ENCODE measurements at places on chromosomes 12 and 14.

GRCh38 chr12:90618586-90618985 lies 336.4 kb downstream of the CCER1 start:
- DNase-seq: no peak

DNA sequence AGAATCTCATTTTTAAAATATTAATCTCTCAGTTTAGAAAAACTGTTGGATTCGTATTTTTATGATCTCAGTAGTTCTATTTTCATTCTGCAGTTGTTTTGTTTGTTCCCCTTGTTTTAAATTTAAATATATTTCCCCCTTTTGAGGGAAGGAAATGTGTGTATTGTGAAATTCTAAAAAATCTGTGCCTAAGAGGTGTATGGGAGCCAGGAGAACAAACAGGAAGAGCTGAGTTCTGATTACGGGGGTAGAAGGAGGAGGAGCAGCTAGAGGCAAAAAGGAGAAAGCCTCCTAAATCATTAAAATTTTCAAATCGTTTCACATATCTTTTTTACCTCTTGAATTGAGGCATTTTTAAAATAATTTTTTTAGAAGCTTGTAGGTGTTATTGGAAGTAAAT lies 2.3 kb downstream of the RDH12 start:
- DNase-seq: no peak

DNA sequence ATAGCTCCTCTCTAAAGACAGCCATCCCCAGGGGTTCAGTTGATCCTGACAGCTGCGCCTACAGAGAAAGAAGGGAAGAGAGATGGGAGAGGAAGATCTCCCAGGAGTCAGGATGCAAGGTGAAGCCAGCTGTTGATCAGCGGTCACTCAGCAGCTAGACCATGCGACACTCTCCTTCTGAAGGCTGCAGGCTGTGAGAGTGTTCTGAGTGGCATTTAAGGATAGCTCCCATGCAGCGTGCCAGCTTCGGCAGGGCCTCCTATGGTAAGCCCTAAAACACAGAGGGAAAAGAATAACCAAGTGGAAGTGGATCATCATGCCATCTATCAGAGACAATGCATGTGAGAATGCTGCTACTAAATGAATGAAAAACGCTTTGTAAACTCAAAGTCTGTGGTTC lies 197.9 kb upstream of the NUDT4 start:
- DNase-seq: no peak

DNA sequence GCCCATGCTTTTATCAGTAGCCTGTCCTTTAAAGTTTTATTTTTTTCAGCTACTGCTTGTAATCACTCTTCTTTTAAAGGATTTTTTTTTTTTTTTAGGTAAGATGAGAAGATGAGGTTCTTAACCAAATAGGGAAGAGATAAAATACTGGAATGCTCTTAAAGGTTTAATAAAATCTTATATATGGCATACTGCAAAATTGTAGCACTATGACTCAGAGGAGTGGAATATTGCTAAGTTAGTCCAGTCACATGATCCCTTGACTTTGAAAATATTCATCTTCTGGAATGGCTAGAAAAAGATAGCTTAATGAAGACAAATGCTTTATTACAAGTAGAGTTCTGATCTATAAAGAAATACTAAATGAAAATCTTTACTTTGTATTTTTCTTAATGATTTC lies 116.6 kb downstream of the NAV3 start:
- no peak for DNase-seq

GRCh38 chr14:58354808-58355207 lies 40.9 kb upstream of the TOMM20L start:
- no peak for DNase-seq

DNA sequence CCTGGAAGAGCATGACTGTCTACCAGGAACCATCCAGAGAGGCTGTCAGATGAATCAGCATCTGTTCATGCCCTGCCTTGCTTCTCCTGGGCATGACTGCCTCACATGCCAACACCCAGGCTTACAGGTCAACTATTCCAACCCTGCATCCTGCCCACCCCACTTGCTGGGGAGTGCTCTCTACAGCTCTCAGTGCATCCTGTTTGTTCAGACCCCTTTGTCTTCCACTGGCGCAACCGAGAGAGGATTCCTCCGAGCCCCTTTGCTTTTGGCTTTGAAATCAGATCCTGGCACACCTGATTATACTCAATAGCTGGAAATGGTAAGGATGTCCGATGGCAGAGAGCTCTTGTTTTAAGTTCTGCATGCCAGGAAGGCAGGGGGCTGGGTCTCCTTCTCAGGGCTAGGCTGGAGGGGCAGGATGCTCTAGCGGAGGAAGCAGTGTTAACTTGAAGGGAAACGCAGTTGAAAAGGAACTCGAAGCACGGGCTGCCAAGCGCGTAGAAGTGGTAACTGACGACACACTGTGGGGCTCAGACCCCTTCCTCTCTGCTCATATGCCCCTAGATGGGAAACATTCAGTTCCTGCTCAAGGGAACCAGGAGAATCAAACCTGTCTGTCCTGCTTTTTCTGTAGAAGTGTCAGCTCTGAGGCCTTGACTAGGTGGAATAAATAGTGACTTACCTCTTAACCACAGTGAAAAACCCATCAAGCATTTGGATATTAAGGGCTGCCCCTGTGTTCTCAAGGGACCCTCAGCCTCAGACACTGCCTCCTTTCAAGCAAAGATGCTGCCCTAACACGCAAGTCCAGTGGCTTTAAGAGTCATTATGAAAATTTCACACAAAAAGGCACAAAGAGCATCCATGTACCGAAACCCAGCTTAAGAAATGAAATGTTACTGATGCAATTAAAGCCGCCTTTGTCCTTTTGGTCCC lies 297.5 kb downstream of the ZFP36L1 start:
- DNase-seq: no peak

GRCh38 chr12:126369487-126370463 lies 1304.5 kb downstream of the AACS start:
- no peak for DNase-seq

- no peak for DNase-seq
Observed at GRCh38 chr14:99173506-99173905, 98.5 kb downstream of the BCL11B start.

GRCh38 chr14:23115039-23115731 lies 3.9 kb downstream of the CEBPE start:
- no peak for DNase-seq

GRCh38 chr12:121454921-121455320 lies 55.0 kb downstream of the RNF34 start:
- no peak for DNase-seq

DNA sequence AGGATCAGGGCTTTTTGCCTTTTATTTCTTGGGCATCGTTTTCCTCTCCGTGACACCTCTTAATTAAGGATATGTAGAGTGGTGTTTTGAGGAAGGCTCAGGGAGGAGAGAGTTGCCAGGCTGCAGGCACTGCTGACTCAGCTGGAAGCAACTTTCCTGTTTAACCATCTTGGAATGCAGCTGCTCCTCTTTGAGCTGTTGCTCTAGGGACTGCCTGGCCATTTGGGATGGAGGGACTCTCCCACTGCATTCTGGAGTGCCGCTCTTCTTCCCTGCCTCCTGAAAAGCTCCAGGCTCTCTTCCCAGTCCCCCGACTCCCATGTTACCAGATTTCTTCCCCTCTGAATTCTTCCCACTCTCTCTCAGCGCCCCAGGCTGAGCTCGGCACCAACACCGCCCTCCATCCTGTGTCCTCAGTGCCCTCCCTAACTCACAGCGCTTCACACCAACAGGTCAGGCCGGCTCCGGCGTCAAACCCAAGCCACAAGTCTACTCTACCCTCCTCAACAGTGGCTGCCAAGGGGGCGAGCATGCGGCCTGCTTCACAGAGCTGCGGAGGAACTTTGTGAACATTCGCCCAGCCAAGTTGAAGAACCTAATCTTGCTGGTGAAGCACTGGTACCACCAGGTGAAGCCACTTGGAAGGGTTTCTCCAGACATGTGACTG lies 5.9 kb downstream of the OAS3 start:
- no peak for DNase-seq

DNA sequence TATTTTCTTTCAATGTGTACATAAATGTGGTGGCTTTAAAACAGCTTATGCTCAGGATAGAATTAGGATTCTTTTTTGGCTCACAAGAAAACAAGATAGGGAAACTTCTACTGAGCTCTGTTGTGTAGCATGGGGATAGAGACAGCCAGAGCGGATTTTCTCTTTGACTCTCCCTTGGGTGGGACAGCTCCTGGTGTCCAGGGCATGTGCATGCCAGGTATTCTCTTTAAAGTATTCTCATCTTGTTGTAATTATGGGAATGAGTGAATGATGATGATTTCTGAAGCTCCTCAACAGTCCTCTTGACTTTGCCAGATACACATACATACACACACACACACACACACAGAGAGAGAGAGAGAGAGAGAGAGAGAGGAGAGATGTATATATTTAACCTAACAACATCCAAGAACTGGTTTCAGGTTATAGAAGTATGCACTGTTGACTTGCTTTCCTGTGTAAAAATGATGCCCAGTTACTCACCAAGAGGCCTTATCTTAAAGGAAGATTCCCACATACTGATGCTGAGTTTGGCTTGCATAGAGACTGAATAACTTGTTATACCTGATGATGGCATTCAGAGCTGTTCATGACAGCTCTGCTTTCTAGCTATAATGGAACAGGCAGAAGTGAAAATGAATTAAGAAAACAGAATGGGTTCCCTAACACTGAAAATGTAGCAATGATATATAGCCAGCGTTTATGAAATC lies 387.5 kb downstream of the EGLN3 start:
- DNase-seq: no peak

DNA sequence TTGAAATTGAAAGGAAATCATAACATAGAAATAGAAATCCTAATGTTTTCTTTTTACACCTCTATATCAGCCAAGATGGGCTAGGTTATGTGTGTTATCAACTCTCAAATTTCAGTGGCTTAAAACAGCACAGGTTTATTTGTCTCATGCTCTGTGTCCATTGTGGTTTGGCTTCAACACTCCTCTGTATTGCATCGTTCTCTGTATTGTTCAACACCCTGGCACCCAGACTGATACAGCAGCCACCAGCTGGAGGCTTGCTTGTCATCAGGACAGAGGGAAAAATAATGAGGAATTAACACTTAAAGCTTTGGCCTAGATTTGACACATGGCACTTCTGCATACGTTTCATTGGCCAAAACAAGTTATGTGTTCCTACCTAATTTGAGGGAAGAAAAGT lies 234.2 kb upstream of the ARHGAP5 start:
- DNase-seq: no peak

GRCh38 chr12:71970031-71970430 lies 31.4 kb downstream of the TPH2 start:
- no peak for DNase-seq

DNA sequence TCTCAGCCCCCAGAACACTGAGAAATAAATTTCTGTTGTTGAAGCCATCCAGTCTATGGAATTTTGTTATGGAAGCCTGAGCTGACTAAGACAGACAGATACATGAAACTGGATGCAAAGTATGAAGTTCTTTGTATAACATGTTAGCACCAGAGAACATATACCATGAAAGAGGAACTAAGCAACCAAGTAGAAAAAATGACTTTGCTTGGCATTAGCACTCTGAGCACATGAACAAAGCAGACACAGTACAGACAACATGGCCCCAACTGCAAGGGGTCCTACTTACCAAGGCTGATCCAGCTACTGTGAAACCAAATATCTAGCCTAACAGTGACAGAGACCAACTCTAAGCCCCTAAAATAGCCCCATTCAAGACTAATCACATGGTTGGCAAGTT lies 13.8 kb downstream of the EXOC5 start:
- no peak for DNase-seq

- no peak for DNase-seq
Observed at GRCh38 chr14:69999261-69999674, 120.1 kb downstream of the SMOC1 start.

DNA sequence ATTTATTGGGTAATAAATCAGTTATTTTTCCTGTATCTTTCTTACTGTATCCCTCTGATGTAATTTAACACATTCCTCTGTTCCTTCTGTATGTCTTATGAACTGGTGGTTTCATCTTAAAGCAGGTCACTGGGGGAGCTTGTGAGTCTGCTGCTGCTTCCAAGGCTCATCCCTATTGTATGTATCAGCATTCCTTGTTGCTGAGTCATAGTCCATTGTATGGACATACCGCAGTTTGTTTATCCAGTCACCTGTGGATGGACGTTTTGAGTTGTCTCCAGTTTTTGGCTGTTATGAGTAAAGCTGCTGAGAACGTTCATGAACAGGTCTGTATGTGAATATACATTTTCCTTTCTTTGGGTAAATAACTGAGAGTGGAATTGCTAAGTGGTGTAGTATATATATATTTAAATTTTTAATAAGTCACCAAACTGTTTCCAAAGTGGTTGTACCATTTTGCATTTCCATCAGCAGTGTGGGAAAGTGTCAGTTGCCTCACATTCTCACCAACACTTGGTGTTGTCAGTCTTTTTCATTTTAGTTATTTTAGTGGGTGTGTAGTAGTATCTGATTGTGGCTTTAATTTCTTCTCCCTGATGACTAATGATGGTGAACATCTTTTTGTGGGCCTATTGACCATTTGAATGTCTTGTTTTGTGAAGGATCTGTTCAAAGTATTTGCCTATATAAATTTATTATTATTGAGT lies 82.7 kb downstream of the BEGAIN start:
- no peak for DNase-seq

- no peak for DNase-seq
Observed at GRCh38 chr14:103541709-103542604, 13.0 kb downstream of the TRMT61A start.

- peak; percentile 55 for DNase-seq
Observed at GRCh38 chr12:57456145-57456700, 1.1 kb downstream of the INHBE start.

- no peak for DNase-seq
Observed at GRCh38 chr14:53964249-53964648, 7.6 kb upstream of the BMP4 start.

DNA sequence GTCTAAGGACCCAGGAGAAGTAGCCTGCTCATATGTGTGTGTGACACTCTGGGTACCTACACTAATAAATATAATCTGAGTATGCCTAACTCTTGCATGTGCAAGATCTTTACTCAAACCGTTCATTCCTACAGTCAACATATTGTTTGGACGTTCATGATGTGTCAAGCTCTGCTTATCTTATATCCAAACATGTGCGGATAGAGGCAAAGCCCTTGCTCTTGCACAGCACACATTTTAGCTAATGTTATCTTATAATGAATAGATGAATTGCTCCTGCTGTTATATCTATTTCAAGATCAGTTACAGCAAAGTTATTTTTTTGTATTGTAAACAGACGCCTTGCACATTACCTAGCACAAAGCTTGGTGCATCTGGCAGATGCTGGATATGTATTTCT lies 228.4 kb upstream of the FLRT2 start:
- no peak for DNase-seq

DNA sequence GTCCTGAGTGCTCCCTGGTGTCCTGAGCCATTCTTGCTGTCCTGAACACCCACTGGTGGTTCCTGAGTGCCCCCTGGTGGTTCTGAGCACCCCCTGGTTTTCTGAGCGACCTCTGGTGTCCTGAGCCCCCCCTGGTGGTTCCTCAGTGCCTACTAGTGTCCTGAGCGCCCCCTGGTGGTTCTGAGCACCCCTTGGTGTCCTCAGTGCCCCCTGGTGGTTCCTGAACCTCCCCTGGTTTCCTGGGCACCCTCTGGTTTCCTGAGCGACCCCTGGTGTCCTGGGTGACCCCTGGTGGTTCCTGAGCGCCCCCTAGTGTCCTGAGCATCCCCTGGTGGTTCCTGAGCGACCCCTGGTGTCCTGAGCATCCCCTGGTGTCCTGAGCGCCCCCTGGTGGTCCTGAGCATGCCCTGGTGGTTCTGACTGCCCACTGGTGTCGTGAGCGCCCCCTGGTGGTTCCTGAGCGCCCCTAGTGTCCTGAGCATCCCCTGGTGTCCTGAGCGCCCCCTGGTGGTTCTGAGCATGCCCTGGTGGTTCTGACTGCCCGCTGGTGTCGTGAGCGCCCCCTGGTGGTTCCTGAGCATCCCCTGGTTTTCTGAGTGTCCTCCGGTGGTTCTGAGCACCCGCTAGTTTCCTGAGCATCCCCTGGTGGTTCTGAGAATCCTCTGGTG lies 473.1 kb downstream of the TMEM121 start:
- DNase-seq: peak; percentile 87

All from activated naive CD4-positive, alpha-beta T cell treated with anti-CD3 and anti-CD28 coated beads, Interleukin-2, amount 50 U/mL, for 16 hours (primary cell).